G401 (cell line): ENCODE measurements at places on chromosomes 16 and 17. TPM values are rescaled to one million over a fixed set of nuclear protein-coding genes. Genes with fewer than 3 reads are reported as not detected.

DNA sequence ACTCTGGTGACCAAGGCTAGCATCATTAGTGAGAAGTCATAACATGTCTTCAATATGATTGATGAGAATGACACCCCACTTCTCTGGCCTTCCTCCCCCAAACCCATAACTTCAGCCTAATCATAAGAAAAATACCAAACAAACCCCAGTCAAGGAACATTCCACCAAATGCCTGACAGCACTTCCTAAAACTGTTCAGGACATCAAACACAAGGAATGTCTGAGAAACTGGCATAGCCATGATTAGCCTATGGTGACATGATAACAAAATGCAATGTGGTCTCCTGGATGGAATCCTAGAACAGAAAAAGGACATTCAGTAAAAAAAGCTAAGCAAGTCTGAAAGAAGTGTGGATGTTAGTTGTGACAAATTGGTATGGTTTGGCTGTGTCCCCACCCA is 24.7 kb upstream of the TBX4 start:
- no peak for DNase-seq

DNA sequence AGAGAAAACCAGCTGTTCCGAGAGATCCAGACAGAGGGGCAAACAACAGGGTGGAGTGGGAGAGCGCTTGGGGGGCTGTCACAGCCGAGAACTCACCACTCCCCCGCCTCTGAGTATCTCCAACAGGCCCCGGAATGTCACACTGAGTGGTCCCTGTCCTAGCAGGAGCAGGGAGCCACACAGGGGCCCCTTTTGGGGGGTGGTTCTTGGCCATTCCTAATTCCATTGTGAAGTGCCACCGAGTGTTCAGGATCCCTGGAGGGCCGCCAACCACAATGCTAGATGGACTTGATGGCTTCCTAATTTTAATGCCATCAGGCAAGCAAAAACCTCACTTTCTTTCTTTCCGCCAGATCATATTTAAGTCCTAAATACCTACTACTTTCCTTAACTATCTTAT is 16.8 kb downstream of the ABCA3 start:
- DNase-seq: no peak

GRCh38 chr17:67696853-67697498 is 20.8 kb upstream of the NOL11 start:
- DNase-seq: no peak

Gene TMEM107
- 37.8 and 60.6 TPM in 2 replicates for total RNA-seq

DNA sequence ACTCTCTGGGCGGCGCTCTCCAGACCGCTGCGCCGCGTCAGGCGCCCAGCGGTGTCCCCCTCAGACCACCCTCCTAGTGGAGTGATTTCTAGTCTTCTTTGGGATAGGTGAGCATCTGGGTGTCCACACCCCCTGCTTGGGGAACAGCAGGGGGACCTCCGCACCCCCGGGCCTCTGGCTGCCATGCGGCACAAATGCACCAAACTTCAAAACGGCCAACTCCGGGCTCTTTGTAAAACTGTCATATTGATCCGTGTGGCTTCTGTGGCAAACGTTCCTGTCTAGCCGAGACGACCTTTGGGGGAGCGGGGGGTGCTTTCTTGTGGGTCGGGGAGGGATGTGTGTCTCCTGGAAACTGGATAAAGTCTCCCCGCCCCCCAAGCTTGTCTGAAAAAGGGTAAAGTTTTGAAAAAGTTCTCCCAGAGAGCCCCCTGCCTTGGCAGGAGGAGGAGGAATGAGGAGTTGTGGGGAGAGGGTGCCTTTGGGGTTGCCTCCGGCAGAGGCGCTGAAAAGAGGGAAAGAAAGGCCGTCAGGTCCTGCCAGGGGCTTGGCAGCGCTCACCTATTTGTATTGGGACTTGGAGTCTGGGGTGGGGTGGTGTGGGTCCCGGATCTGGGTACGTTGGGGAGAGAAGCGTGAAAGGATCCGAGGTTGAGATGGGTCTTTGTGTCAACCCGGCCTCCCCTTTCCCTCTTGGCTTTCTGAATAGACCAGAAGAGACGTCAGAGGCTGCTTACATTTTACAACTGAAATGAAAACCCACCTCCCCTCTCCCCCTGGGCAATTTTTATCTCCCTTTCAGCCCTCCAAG is 2.2 kb upstream of the CHD3 start:
- DNase-seq: peak; percentile 43
